ENCODE measurements at places on chromosomes 4 and X.

DNA sequence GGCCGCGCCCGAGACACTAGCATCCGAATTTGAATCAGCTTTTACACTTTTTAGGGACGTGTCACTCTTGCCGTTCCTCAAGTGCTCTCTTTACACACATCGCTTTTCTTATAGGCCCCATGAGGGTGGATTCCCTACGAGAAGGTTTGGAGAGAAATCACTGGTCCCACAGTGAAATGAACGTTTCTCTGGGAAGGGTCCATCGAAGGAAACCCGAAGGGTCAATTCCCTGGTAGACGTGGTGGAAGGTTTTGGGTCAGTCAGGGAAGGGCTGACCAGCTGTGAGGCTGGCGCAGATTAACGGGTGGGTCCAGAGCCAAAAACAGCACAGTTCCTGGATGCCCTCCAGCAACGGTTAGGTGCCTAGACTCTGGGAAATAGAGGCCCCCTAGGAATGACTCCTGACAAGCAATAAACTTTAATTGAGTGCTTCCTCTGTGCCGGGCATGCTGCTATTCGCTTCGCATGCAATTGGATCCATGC is 35.9 kb downstream of the ETDC start:
- DNase-seq = no peak

DNA sequence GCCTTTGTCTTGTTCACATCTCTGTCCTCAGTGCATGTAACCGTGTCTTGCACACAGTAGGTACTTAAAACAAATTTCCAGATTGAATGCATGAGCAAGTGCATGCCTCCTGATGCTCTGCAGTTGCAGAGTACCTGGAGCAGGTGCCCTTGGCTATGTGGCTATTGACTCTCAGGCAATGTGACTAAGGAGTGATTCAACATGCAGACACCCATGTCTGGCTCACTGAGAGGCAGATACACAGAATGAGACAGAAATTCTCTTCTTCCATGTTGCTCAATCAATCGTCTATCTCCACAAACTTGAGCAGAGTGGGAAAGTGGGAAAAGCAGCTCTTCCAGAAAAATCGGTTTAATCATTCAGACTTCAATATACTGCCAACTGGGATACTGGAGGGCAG is 111.0 kb downstream of the CHRDL1 start:
- no peak for DNase-seq

GRCh38 chr4:25870081-25870480 is 7.3 kb upstream of the SEL1L3 start:
- DNase-seq = no peak

GRCh38 chrX:85922821-85923220 is 124.5 kb downstream of the CHM start:
- DNase-seq = no peak

GRCh38 chr4:15779306-15779705 is 1.2 kb downstream of the CD38 start:
- DNase-seq = peak; percentile 35

GRCh38 chr4:81460191-81460701 is 11.5 kb downstream of the RASGEF1B start:
- no peak for DNase-seq

DNA sequence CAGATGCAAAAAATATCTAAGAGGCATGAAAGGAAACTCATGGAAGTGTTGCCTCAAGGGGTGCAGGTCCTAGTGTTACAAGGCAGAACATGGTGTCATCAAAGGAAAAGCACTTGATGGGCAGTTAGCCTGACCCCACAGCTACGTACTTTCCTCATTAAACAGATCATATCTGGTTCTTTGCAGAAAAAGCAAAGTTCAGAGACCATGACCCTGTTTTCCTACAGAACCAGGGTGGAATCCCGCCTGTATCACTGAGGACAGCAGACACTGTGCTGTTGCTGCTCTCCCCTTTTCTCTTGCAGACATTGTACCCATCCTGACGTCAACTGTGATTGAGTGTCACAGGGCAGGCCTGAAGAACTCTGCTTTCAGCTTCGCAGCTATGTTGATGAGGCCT is 91.7 kb downstream of the RFC1 start:
- DNase-seq = no peak
